ENCODE measurements at places on chromosomes 12 and 14.

DNA sequence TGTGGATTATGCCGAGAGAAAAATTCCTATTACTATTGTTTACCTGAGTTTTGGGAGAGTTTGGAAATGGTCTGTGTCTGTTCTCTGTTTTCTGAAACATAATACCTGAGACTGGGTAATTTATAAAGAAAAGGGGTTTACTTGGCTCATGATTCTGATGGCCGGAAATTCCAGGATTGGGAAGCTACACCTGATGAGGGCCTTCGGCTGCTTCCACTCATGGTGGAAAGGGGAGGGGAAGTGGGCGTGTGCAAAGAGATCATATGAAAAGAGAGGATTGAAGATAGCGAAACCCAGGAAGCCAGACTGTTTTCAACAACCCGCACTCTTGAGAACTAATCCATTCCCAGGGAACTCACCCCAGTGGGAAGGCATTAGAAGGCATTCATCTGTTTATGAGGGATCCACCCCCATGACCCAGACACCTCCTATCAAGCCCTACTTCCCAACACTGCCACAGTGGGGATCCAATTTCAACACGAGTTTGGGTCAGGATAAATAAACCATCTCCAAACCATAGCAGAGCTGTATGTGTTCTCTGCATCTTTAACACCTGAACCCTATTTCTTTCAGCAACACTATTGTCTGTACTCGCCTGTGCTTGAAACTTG lies 51.1 kb downstream of the APAF1 start:
- DNase-seq: no peak

DNA sequence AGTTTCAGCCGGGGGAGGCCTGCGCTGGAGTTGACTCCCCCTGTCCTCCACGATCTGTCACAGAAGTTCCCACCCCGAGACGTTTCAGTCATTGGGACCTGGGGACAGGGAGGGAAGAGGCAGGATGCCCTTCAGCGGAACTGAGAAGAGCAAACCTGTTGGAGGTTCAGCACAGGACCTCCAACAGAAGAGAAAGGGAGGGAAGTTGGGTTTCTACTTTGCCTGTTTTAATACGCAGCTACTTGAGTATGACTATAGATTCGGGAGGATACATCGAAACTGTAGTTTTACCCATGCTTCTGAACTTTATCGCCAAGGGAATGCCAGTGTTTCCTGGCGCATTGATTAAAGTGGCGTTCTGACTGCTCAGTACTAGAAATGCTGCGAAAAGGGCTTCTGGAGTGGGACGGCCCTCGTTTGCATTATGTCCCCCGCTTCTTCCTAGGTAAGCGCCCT lies 2.3 kb upstream of the DUSP6 start:
- DNase-seq: peak; percentile 15

DNA sequence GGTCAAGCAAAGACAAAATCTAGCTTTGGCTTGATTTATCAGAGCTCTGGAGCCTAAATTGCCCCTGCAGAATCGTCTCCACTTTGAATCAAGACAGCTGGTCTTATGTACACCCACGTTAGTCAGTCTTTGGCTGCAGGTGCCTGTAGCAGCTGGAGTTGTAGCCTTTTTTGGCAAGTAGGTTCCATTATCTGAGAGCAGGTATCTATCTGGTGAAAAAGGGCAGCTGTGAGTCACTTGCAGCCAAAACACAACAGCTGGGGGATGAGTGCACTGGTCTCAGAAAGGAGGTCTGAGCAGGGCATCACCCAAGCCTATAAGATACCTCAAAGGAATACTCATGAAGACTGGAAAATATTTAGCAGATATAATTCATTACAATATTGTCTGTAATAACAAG lies 43.6 kb upstream of the KCNH5 start:
- no peak for DNase-seq

DNA sequence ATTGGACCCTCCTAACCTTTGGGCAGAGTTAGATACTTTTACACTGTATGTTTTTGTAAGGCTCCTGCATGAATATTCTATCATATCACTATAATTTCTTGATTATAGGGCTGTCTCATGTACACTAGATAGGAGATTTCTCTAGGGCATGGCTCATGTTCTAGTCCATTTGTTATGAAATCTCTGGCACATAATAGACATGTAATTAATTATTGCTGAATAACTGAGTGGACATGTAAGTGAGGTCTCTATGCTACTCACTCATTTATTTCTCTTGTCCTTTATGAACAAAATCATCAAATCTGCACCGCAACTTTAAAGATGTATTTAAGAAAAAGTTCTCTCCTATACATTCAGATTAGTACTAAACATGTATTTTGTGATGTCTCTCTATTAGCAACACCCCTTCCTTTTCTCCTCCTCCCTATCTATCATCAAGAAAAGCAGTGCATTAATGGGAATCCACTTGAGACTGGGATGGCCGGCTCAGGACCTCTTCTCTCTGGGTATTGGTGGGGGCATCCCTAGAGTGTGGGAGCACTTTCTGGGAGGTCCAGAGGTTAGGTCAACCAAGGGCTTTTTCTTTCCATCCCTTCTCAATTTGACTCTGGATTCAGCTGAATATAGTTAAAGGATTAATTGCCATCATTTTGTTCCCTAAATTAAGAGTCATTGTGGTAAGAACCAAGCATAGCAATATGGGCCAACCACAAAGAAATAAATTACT lies 168.0 kb upstream of the HMGA2 start:
- no peak for DNase-seq

GRCh38 chr14:63962906-63963305 lies 110.1 kb downstream of the SYNE2 start:
- DNase-seq: no peak

- DNase-seq: peak; percentile 85
Observed at GRCh38 chr12:101857043-101857558, 20.3 kb upstream of the DRAM1 start.

- no peak for DNase-seq
Observed at GRCh38 chr14:39055786-39056474, 47.1 kb downstream of the SEC23A start.

DNA sequence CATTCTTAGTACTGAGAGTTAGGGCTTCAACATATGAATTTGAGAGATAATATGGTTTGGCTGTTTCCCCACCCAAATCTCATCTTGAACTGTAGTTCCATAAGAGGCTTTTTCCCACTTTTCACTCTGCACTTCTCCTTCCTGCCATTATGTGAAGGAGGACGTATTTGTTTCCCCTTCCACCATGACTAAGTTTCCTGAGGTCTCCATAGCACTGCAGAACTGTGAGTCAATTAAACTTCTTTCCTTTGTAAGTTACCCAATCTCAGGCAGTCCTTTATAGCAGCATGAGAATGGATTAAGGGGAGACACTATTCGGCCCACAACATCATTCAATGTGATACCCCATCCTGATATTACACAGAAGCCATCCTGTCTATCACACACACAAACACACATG lies 36.8 kb upstream of the ALG10B start:
- no peak for DNase-seq

GRCh38 chr12:115752913-115753726 lies 524.4 kb downstream of the MED13L start:
- DNase-seq: peak; percentile 82

DNA sequence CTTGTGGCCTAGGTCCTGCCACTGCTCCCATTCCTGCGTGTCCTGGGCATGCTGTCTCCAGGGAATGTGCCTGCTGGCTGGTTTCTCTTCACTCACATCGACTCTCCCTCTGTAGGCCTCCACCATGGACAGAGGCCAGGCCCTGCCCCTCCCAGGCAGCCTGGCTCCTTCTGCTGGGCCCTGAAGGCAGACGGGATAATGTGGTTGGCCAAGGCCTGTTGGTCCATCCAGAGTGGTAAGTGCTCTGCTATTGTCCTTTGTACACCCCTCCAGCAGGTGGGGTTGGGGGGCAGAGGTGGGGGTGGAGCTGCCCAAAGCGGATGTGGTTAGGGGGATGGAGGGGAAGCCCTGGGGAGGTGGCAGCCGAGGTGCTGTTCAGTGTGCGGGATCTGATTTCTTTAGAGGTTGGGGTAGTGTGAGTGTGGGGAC lies 9.5 kb upstream of the NR4A1 start:
- peak; percentile 69 for DNase-seq

GRCh38 chr12:119826661-119827445 lies 50.3 kb downstream of the CIT start:
- no peak for DNase-seq

DNA sequence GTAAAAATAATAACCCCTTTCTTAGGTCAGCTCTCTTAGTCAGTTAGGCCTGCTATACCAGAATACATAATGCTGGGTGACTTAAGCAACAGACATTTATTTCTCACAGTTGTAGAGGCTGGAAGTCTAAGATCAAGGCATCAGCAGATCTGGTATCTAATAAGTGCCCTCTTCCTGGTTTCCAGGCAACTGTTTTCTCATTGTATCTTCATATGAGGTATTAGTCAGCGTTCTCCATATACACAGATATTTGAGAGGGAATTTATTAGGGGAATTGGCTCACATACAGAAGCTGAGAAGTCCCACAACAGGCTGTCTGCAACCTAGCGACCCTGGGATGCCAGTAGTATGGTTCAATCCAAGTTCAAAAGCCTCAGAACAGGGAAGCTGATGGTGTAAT lies 896.0 kb downstream of the GALC start:
- no peak for DNase-seq

- no peak for DNase-seq
Observed at GRCh38 chr12:118374909-118375308, 1.4 kb upstream of the SUDS3 start.

GRCh38 chr12:95335948-95336347 lies 118.3 kb downstream of the VEZT start:
- no peak for DNase-seq

DNA sequence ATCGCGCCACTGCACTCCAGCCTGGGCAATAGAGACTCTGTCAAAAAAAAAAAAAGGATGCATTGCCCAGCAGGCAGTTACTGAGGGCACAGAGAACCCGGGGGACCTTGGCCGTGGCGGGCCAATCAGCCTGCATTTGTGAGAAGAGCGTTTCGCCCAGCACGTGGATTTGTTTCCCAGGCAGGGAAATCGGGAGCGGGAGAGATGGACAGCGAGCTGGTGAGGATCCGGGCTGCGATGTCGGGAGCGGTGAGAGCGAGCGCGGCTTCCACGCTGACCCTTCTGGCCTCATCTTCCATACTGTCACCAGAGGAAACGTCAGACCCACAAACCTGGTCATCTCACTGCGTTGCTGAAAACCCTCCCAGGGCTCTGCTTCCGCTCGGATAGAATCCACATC lies 123.5 kb downstream of the RIMBP2 start:
- no peak for DNase-seq

DNA sequence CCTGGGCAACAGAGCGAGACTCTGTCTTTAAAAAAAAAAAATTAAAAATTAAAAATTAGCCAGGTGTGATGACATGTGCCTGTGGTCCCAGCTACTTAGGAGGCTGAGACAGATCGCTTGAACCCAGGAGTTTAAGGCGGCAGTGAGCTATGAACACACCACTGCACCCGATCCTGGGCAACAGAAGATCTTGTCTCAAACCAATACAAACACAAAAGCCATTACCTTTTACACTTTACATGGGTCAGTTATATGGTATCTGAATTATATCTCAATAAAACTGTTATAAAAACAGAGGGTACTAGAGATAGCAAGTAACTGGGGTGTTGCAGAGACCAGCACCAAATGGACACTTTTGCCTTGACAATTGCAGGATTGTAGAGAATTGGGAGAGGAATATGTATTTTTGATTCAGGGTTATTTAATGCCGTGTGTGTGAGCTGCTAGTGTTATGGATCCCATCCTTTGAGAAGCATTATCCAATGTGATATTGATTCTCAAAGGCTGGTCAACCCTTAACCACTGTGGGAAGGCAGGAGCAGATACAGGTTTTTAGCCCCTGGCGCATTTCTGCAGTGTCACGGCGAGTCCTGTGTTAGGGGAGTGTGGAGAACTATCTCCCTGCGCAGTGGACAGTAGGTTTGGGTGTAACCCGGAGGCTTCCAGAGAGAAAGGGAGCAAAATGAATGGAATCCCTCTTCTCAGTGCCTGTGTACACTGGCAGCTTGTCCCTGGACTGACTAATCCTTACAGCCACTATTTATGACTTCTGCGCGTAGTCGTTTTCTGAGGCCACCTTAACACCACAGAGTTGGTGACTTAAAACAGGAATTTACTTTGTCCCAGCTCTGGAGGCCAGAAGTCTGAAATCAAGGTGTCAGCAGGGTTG lies 4.3 kb downstream of the PSMD9 start:
- no peak for DNase-seq

GRCh38 chr12:70507442-70507841 lies 129.8 kb downstream of the PTPRB start:
- DNase-seq: no peak

DNA sequence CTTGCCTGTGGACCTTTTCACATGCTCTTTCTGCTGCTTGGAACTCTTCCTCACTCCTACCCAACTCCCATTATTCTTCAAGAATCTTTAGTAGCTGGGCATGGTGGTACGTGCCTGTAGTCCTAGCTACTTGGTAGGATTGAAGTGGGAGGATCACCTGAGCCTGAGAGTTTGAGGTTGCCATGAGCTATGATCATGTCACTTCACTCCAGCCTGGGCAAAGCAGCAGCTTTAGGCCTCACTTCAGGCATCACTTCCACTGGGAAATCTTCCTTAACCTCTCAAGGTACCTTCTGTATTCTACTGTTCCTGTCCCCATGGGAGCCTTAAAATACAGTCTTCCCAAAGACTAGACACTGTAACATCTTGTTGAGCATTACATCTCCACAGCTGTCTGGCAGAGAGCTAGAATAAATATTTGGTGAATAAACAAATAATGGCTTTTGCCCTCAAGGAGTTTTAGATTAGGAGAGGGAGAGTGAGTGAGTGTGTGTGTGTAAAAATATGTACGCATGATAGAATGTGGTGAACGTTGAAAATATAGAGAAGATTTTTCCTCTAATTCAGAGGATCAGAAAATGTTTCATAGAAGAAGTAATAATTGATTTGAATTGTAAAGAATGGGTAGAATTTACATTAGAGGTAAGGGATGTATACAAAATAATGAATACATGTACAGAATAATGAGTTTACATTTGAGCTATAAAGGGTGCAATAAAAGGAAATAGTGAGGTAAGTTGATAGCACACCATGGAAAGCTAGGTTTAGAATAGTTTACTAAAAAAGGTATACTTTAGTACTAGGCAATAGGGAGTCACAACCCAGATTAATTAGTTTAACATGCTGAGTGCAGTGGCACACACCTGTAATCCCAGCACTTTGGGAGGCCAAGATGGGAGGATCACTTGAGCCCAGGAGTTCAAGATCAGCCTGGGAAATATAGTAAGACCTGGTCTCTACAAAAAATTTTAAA lies 29.2 kb upstream of the BMAL2 start:
- DNase-seq: no peak

DNA sequence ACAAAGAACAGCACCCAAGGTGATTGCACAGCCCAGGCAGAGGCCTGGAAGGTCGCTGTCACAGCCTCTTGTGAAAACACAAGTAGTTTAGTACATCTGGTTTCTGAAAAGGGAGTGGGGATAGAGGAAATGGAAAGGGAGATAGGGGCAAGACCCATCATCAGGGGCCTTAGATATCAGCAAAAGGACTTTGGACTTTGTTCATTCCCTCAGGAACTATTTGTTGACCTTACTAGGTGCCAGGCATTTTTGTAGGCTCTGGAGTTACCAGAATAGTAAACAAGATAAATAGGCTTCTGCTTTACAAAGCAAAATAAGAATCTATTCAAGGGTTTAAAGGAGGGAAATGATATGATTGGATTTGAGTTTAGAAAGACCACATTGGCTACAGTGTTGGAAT lies 199.4 kb upstream of the CDKN3 start:
- no peak for DNase-seq

Measured in AG08395 (cell line).